ENCODE measurements at places on chromosomes 1 and 21.

- DNase-seq: no peak
Measured at GRCh38 chr1:237172118-237172485, 130.1 kb downstream of the RYR2 start.

GRCh38 chr1:111747282-111747734 is 8.1 kb upstream of the INKA2 start:
- DNase-seq: peak; percentile 87

- DNase-seq: no peak
Measured at GRCh38 chr1:111172463-111172862, 28.0 kb downstream of the DENND2D start.

- DNase-seq: no peak
Measured at GRCh38 chr1:30044656-30045144, 678.7 kb downstream of the MATN1 start.

DNA sequence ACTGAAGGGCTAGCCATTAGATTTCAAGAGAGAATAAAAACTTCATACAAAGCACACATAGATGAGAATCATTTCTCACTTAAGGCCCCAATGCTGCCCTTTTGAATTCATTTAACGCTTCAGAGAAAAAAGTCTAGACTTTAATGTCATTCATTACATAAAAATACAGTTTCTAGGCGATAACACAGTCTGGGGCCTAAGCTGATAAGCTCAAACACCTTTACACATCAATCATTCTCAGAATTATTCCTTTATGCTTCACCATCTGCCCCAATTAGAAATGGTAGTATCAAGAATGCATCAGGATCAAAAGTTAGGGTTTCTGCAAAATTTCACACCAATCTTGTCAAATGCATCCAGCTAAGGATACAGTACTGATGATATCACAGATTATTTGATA is 100.1 kb upstream of the HP1BP3 start:
- no peak for DNase-seq

- no peak for DNase-seq
Measured at GRCh38 chr1:94831641-94832040, 11.5 kb downstream of the SLC44A3 start.

GRCh38 chr1:24951337-24951736 is 21.3 kb upstream of the RUNX3 start:
- no peak for DNase-seq

DNA sequence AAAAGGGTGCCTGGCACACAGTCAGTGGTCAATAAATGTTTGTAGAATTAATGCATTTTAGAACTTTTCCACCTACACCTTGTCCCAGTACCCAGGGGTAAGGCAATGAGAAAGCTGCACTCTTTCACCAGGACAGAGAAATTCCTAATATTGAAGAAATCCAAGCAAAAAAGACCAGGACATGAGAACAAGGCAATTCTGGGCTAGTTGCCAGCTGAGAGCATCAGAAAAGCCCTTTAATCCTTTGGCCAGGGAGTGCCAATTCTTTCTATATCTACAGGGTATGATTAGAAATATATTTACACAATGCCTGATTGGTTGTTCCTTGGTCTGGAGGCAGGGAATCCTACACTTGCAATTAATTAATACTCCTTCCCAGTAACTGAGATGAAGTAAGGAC is 492.4 kb upstream of the NFIA start:
- no peak for DNase-seq

- no peak for DNase-seq
Measured at GRCh38 chr1:69294171-69294570, 273.6 kb upstream of the LRRC7 start.

DNA sequence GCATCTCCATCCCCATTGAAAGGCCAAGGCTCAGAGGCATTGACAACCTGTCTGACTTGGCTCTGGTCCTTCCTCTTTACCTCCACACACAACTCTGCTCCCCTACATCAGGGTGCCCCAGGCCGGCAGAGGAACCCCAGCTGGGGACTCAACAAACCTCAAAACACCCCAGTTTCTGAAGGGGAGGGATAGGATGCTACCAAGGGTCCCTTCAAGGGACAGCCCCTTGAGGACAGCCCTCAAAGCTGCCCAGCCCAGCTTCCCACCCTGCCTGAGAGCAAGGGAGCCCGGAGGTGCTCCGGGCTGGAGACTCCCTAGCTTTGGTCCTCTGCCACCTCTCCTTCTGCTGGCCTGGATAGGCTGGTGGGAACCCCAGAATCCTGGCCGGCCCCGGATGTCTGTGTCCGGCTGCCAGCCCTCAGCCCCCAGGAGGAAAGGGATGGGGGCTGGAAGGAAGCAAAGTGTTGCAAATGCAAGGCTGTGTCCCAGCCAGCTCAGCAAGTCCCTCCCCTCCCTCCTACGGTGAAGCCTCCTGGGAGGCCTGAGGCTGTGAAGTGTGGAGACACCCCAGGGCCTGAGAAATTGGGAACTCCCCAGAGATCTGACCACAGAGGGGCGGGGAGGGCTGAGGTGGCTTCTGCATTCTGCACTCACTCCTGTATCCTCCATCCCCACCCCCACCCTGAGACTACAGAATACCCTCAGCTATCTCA is 1.1 kb upstream of the MARCKSL1 start:
- DNase-seq: peak; percentile 70

DNA sequence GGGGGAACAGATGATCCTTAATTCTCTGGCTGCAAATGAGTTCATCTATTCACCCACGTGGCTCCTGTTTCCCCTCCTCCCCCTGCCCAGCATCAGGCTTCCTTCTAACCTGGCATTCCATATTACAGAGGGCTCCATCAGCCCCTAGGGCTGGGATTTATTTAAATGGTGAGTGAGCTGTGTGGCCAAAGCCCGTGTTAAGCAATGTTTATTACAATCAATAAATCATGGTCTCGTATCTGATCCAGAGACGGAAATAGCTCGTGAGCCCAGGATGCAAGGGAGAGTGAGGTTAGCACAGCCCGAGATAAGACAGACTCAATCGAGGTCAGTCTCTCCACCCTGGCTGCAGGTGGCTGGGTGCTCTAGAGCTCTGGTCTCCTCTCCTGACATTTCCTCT is 43.1 kb upstream of the IGSF21 start:
- no peak for DNase-seq

GRCh38 chr1:30286988-30287839 is 436.2 kb downstream of the MATN1 start:
- peak; percentile 6 for DNase-seq

DNA sequence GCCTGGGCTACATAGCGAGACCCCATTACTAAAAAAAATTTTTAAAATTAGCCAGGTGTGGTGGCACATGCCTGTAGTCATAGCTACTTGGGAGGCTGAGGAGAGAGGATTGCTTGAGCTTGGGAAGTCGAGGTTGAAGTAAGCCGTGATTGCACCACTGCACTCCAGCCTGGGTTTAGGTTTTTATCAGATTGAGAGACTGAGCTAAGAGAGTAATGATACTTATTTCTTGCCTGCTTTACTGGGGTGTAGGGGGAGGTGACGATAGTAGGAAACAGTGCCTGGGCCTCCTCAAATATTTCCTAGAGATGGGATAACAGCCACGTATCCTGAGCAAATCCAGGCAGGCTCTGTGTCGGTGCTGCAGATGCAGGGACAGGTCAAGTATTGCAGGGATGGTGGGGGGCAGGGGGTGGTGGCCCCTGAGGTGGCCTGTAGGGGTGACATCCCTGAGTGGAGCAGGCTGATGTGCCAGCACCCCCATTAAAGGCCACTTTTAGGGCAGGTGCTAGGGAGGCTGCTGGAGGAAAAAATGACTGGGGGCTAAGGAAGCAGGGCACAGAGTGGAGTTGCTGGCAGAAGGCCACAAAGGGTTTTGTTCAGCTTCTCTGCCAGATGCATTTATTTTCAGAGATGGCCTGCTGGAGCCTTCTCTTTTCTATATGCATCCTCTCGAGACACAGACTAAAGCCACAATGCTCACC is 130.5 kb downstream of the RHOU start:
- DNase-seq: no peak

- DNase-seq: peak; percentile 75
Measured at GRCh38 chr1:226185141-226186036, 1.2 kb downstream of the ACBD3 start.

GRCh38 chr1:5475572-5475971 is 516.7 kb downstream of the NPHP4 start:
- no peak for DNase-seq

GRCh38 chr1:101190441-101190840 is 46.4 kb upstream of the S1PR1 start:
- peak; percentile 51 for DNase-seq

GRCh38 chr1:229989591-229990248 is 77.3 kb upstream of the GALNT2 start:
- no peak for DNase-seq

- DNase-seq: peak; percentile 23
Measured at GRCh38 chr1:84073266-84073665, 70.8 kb upstream of the PRKACB start.

DNA sequence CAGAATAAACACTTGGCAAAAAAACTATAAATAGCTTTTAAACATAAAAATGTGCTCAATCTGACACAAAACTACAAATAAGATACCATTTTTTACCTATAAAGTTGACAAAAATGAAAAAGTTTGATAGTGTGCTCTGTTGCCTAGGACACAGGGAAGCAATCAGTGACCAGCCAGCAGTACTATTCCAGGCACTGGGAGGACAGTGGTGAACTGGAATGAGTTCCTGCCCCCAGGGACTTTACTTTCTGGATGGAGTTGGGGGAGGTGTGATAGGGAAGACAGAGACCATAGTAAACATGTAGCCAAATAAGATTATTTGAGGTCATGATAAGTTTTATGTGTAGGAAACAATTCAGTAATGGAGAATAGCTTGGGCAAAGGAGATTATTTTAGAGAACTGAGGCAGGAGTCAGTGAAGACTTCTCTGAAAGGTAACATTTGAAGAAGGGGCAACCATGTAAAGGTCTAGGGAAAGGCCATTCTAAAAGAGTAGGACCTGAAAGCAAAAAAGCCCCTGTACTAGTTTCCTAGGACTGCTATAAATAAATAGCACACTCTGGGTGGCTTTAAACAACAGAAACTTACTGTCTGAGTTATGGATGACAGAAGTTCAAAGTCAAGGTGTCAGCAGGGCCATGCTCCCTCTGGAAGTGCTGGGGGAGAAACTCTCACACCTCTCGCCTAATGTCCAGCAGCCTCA is 42.0 kb downstream of the EEIG2 start:
- no peak for DNase-seq

- peak; percentile 97 for DNase-seq
Measured at GRCh38 chr1:26999440-26999987, 6.0 kb downstream of the TRNP1 start.

DNA sequence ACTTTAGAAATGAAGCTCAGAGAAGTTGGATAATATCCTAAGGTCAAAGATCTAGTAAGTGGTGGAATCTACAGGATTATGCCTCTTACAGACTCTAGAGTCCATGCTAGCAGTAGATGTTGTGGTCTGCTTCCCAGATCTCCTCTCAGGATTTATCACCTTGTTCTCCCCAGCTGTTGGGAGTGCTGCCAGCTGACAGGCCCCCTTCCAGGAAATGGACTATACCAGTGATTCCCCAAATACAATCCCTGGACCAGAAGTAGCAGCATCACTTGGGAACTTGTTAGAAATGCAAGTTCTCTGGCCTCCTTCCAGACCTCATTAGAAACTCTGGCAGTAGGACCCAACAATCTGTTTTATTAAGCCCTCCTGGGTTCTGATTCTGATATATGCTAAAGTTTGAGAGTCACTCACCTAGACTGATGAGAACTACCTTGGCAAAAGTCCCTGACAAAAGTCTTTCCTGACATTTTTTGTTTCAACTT is 24.5 kb upstream of the NTNG1 start:
- no peak for DNase-seq

- peak; percentile 97 for DNase-seq
Measured at GRCh38 chr1:227759341-227760300, 24.4 kb downstream of the SNAP47 start.

DNA sequence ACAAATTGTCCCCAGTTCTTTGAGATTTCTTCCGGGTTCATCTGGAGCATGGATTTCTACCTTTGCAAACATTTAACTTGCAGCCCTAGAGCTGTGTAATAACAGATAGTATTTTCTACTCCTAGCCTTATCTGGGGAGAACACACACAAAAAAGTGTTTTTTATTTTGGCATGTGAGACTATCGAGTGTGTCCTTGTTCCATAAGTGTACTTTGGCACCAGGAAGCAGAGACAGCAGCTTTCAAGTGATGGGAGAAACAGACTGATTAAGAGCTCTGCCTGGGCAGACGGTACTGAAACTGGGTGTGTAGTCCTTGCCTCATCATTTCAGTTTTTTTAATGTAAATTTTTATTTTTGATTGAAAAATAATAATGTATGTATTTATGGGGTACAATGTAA is 297.4 kb downstream of the ST6GALNAC3 start:
- DNase-seq: no peak

DNA sequence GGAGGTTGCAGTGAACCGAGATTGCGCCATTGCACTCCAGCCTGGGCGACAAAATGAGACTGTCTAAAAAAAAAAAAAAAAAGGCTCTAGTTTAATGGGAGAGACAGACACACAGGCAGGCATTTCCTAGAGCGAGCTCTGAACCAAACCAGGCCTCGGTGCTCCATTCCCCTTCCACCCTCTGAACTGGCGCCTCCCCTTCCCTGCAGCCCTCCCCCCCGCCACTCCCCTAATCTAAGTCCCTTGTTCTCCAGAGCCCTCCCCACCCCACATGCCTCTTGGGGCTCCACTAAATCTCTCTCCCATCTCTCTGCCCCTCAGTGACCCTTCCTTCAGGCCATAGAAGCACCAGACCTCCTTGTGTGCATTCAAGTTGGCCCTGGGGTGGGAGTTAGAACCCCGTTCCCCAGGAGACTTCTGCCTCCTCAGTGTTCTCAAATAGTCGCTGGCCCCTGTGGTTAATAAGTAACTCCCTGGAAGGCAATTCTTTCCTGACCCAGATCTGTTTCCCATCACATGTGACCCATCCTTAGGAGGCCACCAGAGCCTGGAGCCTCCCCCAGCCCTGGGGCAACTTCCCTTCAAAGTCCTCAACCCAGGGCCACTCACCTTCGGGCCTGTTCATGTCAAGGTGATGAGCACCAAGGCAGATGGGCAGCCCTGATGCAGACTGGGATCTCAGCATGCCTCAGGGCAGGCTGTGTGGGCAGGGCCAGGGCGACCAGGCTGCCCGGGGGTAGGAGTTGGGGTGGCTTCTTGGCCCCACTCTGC is 42.6 kb upstream of the EPB41 start:
- DNase-seq: no peak

DNA sequence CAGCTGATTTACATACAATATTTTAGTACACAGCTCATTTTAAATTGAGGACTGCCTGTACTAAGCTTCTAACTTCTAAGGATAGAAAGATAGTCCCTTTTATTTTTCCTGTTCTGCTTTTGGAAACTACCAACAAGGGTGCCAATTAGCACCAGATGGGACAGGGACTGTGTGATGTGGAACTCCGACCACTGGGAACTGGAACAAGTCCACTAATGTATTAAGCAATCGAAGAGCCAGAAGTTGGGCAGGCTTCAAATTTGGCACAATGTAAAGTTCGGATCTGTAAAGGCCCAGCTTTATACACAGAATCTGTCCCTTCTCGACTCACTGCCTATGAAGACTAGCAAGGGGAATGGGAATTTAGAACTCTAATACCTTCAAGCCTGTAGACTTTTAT is 149.3 kb downstream of the ZC3H11B start:
- peak; percentile 54 for DNase-seq

All from GM23248 (cell line).